Dorsolateral prefrontal cortex (tissue), 122 donors: ENCODE measurements at places on chromosomes 2 and 18. TPM values are rescaled to one million over a fixed set of nuclear protein-coding genes. Genes with fewer than 3 reads are reported as not detected.

The ST6GAL2 gene
- 26.2 TPM for total RNA-seq

The ELOA2 gene
- total RNA-seq, result not detected

The MPHOSPH10 gene
- 36.9 TPM for total RNA-seq

The MAP2 gene
- total RNA-seq, result 526 TPM

The UGGT1 gene
- 38.1 TPM for total RNA-seq

The COLEC12 gene
- total RNA-seq, result 18.7 TPM

The GPR55 gene
- total RNA-seq, result 1.4 TPM

The SEMA4F gene
- 32.8 TPM for total RNA-seq

The THADA gene
- 22.6 TPM for total RNA-seq

The RAB12 gene
- total RNA-seq, result 44.8 TPM
